Coronary artery (tissue), 2 donors: ENCODE measurements at places on chromosomes 1 and 21.

GRCh38 chr21:37780991-37781983 is 135.0 kb downstream of the KCNJ6 start:
- DNase-seq = no peak

GRCh38 chr1:241423541-241424479 is 66.8 kb upstream of the RGS7 start:
- no peak for DNase-seq

- DNase-seq = no peak
These were observed 141.8 kb downstream of the RGS7 start for GRCh38 chr1:241215203-241215602.

GRCh38 chr1:162732094-162732493 is 58.4 kb upstream of the HSD17B7 start:
- no peak for DNase-seq

DNA sequence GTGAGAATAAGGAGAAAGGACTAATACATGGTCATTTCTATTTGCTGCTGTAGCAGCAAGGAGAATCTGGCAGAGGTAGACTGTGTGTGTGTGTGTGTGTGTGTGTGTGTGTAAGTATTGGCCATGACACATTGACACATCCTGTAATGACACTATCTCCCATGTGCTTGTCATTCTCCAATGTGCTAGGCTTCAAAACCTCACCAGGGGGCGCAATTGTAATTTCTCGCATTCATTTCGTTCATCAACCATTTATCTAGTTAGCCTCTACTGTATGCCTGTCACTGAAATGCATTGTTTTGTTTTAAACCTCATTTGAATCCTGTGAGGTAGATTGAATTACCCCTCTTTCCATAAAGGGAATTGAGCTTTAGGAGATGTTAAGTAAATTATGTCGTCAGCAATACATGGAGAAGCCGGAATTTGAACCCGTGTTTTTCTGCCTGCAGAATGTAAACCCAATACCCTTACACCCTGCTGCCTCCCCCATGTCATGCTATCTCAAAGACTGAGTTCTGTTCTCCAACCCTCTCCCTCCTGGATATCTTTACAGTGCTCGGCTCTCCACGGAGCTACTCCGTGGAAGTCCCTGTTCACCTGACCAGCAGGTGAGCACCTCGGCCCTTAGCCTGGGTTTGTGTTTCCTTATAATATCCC is 100.8 kb downstream of the UCK2 start:
- no peak for DNase-seq

GRCh38 chr1:63403386-63403785 is 36.0 kb downstream of the ALG6 start:
- no peak for DNase-seq

- DNase-seq = no peak
These were observed 5.2 kb upstream of the ERRFI1 start for GRCh38 chr1:8031176-8031785.

DNA sequence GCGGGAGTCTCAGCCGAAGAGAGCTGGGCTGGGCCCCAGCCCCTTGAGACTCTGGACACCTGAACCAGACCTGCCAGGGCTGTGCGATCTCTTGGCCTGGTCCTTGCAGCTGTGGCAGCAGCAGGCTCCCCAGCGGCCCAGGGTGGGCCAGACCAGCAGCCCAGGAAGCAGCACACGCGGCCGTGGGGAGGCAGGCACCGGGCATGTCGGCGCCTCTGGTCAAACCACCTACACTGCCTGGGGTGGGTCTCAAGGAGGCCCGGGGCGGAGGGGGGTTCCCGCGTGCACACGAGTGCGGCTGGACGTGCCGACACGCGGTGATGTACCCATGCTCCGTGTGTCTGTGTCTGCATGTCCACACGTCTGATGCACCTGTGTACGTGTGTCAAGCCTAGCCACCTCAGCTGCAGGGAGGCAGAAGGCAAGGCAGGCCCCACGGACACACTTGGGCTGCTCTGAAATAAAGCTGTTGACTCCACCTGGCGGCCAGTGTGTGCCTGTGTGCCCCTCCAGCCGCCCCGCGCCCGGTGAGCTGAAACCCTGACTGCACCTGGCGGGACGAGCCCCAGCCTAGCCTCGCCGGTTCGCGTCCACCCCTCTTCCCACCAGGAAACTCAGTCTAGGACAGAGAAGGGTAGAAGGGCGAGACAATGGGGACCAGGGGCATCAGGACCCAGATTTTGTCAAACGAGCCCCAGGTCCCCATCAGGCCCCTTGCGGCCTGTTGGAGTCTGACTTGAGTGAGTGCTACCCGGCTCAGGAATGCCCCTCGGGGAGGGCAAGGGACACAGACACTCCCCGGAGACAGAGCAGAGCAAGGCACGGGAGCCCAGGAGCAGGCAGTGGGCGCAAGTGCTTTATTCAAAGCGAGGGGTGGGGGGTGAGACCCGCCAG is 11.6 kb downstream of the SCNN1D start:
- DNase-seq = no peak

GRCh38 chr1:109067883-109068282 is 7.9 kb downstream of the TAF13 start:
- DNase-seq = no peak

- no peak for DNase-seq
These were observed 35.4 kb downstream of the SLC35D1 start for GRCh38 chr1:67018574-67018973.

DNA sequence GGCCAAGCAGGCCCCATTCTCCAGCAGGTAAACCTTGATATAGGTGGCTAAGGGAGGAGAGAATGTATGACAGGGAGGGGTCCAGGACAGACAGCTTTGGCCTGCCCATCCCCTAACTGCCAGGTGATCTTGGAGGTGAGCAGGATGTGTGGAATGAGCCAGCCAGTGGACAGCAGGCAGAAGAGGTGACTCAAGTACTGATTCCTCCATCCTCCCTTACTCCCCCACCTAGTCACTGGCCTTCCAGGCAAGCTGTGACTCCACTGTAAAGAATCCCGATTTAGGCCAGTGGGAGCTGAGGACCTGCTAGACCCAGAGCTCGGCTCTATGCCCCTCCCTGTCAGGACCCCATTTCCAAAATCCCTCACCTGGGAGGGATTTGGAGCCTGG is 36.6 kb downstream of the RIMS3 start:
- no peak for DNase-seq

DNA sequence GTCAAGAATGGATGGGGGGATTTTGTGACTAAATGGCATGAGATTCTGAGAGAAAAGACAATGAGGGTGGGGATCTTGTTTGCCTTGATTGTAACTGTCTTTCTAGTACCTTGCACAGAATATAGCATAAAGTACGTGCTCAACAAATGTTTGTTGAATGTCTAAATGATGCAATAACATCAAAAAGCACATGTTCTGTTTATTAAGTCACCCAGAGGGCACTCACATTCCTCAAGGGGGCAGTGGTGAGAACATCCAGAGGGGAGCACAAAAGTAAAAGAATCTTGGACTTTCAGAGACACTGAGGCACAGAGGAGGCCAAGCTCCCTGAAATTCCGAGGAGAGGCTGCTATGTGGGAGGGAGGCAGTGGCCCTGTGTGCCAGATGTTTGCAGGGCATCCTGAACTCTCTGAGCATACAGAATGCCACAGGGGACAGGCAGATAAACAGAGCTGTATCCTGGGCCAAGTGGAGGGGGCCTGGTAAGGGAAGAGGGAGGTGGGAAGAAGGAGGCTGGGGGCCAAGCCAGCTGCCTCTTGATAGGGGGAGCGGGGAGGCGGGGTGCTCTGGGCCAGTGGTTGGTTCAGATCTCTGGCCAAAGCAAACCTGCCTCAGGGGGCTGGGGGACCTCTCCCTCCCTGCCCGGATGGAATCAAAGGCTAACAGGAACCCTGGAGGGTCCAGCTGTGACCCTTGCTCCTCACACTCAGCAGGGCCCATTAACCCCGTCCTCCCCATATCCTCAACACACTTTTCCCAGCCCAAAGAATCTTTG is 6.5 kb upstream of the ATP1A2 start:
- DNase-seq = no peak

- no peak for DNase-seq
These were observed 27.0 kb upstream of the NPL start for GRCh38 chr1:182762536-182762935.

- DNase-seq = no peak
These were observed 74.2 kb downstream of the ATF6 start for GRCh38 chr1:161840363-161840762.

- DNase-seq = no peak
These were observed 32.1 kb downstream of the FOXD2 start for GRCh38 chr1:47469910-47470309.

- DNase-seq = no peak
These were observed 119.5 kb upstream of the TMPRSS2 start for GRCh38 chr21:41627428-41627827.

DNA sequence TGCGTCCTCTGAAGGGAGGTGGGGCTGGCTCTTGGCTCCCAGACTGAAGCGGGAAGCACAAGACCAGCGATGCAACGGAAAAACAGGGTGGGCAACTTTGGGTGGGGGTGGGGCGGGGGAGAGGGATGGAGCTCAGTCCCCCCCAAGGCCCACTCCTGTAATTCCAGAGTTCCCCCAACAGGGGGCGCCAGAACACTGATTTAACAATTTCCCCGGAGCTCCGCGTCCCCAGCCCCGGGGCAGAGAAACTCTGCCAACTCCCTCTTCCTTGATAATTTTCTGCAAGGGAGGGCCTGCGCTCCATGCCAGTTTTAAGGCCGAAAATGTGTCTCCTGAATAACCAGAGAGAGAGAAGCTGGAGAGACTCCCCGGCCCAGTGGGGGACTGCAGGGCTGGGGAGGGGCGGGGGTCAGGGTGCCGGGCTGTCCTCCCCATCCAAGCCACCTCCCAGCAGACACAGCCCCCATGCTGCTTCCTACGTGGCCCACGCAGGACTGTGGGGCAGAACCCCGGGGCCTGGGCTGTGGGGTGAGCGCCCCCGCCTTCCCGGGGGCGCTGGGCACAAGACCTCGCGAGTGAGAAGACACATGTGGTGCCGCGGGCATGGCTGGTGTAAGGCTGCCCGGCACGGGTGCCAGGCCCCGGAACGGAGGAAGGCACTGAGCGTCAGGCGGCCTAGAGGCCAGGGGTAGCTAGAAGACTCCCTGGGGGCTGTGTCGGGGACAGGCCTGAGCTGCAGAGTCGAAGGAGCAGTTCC is 51.4 kb downstream of the KIF21B start:
- DNase-seq = no peak

GRCh38 chr1:162186406-162186805 is 116.9 kb downstream of the NOS1AP start:
- no peak for DNase-seq

GRCh38 chr21:34574601-34575529 is 40.0 kb downstream of the RCAN1 start:
- DNase-seq = no peak

DNA sequence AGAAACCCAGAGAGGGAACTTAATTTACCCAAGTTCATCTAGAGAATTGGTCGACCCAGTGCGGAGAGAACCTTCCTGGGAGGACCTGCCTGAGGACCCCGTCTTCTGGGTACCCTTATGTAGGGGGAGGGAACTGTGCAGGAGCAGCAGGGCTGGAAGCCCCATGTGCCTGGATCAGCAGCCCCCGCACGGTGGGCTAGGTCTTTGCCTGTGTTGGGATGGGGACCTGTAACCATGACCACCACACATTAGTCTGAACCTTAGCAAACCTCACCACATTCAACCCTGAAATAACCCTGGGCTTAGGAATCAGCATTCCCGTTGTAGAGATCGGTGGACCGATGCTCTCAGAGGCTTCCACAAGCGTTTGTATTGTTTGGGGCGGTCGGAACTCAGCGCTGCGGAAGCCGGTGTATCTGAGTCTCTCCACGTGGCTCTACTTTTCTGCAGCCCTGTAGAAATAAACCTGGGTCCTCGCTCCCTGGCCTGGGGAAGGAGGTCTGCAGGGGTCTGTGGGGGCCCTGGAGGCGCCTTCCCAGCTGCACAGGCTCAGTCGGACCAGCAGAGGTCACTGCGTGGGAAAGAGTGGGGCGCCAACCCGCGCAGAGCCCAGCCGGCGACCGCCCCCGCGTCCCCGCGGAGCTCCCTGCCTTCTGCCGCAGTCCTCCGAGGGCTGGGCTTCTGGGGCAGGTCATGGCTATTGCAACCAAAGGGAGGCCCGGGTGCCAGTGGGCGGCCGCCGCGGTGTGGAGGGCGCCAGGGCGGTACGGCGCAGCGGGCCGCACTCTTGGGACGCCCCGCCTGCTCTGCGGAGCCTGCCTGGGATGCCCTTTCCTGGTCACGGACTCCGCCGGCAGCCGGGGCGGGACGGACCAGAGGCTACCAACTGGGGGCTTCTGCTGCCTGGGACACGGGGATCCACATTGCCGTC is 36.2 kb upstream of the KCNA10 start:
- DNase-seq = peak; percentile 79

DNA sequence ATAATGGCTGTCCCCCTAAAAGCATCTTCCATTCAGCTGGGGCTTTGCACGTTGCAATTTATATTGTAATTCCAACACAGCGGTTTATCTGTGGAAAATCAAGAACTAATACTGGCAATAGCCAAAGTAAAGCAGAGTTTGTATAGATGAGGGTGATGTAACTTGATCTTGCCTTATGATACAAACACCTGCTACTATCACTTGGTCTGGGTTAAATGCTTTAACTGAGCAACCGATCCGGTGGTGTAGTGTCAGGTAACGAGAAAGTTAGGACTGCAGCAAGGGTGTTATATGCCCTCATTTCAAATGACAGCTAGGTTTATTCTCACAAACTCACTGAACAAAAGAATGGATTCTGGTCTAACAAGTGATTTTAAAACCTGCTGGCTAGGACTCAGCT is 47.3 kb upstream of the PLPPR4 start:
- DNase-seq = no peak

DNA sequence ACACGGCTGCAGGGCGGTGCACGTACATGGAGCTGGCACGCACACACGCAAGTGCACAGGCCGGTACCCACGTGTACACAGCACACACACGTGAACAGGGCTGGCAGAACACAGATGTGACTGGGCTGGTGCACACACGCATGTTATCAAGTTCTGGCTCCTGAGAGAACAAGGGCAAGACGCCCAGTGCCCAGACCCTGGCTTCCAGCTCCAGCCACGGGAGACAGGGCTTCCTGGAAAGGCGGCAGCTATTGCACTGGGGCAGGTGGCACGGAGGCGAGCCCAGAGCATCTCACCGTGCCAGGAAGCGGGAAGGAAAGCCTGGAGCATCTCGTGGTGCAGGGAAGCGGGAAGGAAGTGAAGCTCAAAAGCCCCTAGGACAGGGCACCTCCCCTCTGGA is 5.9 kb downstream of the SDF4 start:
- DNase-seq = no peak

DNA sequence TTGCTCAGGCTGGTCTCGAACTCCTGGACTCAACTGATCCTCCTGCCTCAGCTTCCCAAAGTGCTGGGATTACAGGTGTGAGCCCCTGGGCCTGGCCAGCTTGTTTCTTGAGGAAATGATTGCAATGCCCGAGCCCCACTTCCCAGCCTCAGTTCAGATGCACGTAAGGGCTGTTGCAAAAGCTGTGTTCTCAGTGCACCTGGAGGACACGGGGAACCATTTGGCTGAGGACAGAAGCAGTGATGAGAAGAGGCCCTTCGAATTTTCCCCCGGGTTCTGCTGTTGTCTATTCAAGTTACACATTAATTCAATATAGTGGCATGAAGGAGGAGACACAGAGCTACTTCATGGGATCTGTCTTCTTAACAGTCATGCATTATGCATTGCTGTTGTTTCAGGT is 78.8 kb upstream of the WDR26 start:
- no peak for DNase-seq
